ENCODE measurements at places on chromosomes 5 and 9.
A peak's percentile ranks its signal among the peaks of the same experiment; 100 is the strongest.

GRCh38 chr9:123749580-123750202 lies 180.2 kb downstream of the DENND1A start:
- no peak for DNase-seq

- peak; percentile 61 for DNase-seq
These were observed 66.6 kb upstream of the STXBP1 start for GRCh38 chr9:127545196-127546124.

- no peak for DNase-seq
These were observed 18.4 kb downstream of the TENT4A start for GRCh38 chr5:6731465-6732237.

- DNase-seq: no peak
These were observed 6.9 kb upstream of the UBE2D2 start for GRCh38 chr5:139554264-139554663.

DNA sequence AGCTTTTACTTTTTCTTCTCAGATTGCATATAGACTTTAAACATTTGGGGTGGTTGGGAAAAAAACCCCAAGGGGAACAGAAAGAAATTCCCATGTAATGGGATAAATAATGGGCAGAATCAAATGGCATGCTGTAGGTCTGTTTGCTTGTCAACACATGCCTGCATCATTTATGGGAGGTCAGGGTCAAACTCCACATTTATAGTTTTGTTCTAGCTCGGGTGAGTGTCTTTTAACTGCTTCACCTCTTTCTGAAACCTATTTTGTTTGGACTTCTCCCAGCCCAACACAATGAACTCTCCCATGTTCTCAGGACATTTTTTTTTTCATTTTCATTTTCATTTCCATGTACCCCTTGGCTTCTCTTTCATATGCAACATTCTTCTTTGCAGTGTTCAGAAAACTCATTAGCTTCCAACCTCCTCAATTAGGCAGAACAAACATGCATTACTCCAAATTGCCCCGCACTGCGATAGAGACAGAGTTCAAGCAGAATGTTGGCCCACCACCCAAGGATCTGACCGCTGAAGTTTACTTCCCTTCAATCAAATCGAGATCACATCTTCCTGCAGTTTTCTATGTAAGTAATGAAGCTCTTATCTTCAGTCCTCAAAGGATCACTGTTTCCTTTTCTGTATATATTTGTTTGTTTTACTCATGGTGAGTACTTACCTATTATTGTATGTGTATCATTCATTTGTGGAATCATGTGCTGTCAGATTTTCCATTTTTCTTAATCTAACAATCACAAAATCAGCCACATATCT lies 354.6 kb downstream of the ZSWIM6 start:
- DNase-seq: no peak

Measured in T1000 (cell line).